ENCODE measurements at places on chromosomes 13 and 19. TPM values are rescaled to one million over a fixed set of nuclear protein-coding genes. Genes with fewer than 3 reads are reported as not detected.

PLVAP gene
- not detected for polyA plus RNA-seq

KATNAL1 gene
- 8.5 TPM for polyA plus RNA-seq

- DNase-seq = no peak
These were observed 9.0 kb downstream of the BLOC1S3 start for GRCh38 chr19:45187421-45188100.

DNA sequence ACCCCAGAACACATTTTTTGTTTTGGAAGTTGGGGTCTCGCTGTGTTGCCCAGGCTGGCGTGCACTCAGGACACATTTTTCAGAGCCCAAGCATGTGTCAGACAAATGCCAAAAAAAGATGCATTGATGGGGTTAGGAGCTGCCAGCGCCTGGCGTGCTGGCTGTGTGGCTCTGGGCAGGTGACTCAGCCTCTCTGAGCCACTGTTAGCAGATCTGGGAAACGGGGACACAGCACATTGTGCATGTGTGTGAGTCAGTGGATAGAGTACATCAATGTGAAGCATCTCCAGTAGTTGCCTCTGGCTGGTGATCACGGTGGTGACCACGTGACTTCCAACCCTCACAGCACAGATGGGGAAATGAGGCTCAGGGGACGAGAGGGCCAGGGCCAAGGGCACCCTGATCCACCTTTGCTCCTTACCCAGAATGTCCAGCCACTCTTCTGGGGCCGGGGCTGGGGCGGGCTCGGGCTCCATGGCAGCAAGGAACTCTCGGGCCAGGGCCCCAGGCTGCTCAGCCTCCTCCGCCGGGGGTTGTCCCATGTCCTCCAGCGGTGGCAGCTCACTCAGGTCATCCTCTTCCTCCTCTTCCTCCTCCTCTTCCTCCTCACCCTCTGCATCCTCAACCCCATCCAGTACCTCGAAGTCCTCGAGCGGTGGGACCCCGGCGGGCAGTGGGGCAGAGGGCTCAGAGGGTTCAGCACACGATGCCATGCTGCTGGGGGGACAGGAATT, 1.9 kb downstream of the FKBP8 start:
- no peak for DNase-seq

GRCh38 chr19:4904481-4904880, 1.8 kb upstream of the ARRDC5 start:
- DNase-seq = no peak
